Tongue (tissue), 3 donors: ENCODE measurements at places on chromosomes 4 and X. TPM values are rescaled to one million over a fixed set of nuclear protein-coding genes. Genes with fewer than 3 reads are reported as not detected.

DNA sequence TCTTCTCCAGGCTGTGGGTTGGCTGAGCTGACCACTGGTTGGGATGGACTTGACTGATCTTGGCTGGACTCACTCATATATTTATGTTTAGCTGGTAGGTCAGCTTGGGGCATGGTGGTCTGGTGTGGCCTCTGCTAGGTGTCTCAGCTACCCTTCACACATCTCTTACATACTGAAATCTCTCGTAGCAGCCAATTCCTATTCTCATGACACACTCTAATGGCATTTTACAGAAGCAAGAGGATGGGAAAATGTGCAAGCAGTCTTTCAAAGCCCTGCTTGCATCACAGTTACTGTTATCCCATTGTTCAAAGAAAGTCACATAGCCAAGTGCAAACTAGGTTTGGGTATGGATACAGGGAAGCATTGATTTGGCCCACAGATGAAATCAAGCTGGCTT is 55.5 kb upstream of the PCDH18 start:
- no peak for DNase-seq

DNA sequence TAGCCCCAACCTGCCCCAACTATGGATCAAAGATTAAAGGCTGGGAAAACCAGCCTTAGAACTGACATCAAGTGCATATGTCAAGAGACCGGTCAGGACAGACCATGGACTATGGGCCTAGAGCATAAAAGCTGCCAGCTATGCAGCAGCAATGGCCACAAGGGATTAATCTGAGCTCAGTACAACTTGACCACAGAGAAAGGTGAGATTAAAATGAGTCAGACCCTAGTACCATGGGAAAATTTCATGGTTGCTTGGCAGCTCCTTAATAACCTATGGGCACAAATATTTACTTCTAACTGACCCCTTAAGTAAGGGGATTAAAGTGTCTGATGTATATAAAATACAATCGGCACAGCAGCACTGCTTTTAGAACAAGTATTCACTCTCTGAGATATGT is 54.4 kb downstream of the CBR4 start:
- no peak for DNase-seq

DNA sequence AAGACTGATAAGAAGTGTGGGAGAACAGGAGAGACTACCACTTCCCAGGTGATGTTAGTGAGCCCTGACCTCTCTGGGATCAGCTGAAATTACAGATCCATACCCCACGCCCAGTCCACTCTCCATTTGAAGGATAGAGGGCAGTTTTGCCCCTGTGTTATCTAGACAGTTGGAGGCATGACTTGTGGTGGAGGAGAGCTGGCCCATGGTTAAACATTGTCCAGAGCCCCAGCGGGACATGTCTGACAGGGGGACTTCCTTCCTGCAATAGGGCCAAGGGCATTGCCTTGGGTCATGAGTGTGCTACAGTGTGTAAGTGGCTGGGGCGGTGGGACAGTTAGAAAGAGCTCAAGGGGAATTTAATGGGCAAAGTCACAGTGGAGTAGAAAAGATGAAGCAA is 181.1 kb downstream of the MID1IP1 start:
- no peak for DNase-seq

- peak; percentile 62 for DNase-seq
Observed at GRCh38 chr4:158624889-158625478, 46.7 kb downstream of the C4orf46 start.

DNA sequence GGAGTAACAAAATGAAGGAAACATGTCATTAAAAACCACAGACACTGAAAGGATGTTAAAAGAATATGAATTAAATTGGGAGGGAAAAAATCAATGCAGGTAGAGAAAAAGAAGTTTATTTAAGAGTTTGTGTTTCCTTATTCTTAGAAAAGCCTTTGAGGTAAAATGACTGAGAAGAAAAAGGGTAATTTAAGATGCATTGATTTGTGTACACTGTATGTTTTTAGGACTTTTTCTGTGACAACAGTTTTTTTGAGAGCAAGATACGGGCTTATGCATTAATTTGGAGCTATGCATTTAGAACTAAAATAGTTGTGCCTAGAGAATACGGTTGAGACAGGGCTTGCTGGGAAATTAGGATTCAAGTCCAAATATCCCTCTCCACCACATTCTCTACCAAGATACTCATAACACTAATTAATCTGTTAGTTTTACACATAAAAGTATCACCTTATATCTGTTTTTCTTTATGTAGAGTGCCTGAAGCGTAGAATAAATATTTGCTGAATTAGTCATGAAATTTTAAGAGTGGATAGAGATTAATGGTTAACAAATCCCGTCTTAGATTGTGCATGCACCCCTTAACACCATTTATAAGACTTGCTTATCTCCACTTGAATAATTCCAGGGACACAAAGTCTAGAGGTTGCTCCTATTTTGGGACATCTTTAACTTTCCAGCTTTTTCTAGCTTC is 232.5 kb downstream of the PCDH7 start:
- DNase-seq = no peak

DNA sequence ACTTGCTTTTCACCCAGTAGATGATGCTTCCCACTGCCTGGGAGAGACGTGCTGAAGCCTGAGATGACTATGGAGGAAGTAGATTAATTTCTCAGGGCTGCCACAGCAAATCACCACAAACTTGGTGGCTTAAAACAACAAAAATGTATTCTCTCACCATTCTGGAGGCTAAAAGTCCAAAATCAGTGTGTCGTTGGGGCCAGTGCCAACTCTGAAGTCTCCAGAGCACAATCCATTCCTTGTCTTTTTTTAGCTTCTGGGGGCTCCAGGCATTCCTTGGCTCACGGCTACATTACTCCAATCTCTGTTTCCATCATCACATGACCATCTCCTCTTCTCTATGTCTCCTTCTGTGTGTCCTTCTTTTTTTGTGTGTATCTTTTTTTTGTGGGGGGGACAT is 105.8 kb upstream of the C1QTNF7 start:
- no peak for DNase-seq

The MID1IP1 gene
- total RNA-seq = 23.3 TPM

The NSUN7 gene
- 3.5 TPM for total RNA-seq

The TMEM47 gene
- 108 TPM for total RNA-seq

The FAM114A1 gene
- total RNA-seq = 129 TPM

The NPY2R gene
- total RNA-seq = 0.41 TPM
